Esophagus (tissue), 2 donors: ENCODE measurements at places on chromosomes 12 and 14. TPM values are rescaled to one million over a fixed set of nuclear protein-coding genes. Genes with fewer than 3 reads are reported as not detected.

EFS gene
- polyA plus RNA-seq, result 23.1 TPM

MYF5 gene
- polyA plus RNA-seq, result not detected

ASIC1 gene
- polyA plus RNA-seq, result 2.1 TPM

KRT77 gene
- 0.06 TPM for polyA plus RNA-seq

NELL2 gene
- 0.63 TPM for polyA plus RNA-seq

NTS gene
- polyA plus RNA-seq, result 0.24 TPM

KRT74 gene
- polyA plus RNA-seq, result 0.24 TPM

DNAH10 gene
- not detected for polyA plus RNA-seq

ASPG gene
- polyA plus RNA-seq, result 50.4 TPM

NUDT14 gene
- polyA plus RNA-seq, result 25.5 TPM

NKX2-1 gene
- polyA plus RNA-seq, result 0.04 TPM

SLC25A29 gene
- 27.9 TPM for polyA plus RNA-seq

TAS2R20 gene
- polyA plus RNA-seq, result 0.08 TPM
